ENCODE measurements at places on chromosomes 5 and 9. TPM values are rescaled to one million over a fixed set of nuclear protein-coding genes. Genes with fewer than 3 reads are reported as not detected.

- DNase-seq, result no peak
Observed at GRCh38 chr9:37705787-37706186, 47.8 kb upstream of the TRMT10B start.

GRCh38 chr5:170011751-170012150, 31.5 kb upstream of the INSYN2B start:
- no peak for DNase-seq

DNA sequence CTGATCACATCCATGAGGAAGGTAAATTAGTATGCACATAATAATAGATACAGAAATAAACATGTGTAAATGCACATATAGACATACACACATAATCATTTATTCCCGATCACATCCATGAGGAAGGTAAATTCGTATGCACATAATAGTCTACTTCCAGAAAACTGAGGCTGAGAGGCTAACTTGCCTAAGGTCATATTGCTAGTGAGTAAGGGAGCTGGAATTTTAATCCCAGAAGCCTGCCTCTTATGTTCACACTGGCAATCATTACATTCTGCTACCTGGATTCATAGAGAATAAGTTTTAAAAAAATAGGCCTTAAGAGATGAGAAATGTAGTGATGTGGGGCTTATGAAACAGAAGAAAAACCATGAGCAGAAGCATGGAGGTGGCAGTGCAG, 716.3 kb downstream of the BRINP1 start:
- no peak for DNase-seq

- no peak for DNase-seq
Observed at GRCh38 chr9:3332802-3333201, 193.0 kb downstream of the RFX3 start.

GRCh38 chr5:147939431-147940114, 33.2 kb upstream of the C5orf46 start:
- DNase-seq, result no peak

DNA sequence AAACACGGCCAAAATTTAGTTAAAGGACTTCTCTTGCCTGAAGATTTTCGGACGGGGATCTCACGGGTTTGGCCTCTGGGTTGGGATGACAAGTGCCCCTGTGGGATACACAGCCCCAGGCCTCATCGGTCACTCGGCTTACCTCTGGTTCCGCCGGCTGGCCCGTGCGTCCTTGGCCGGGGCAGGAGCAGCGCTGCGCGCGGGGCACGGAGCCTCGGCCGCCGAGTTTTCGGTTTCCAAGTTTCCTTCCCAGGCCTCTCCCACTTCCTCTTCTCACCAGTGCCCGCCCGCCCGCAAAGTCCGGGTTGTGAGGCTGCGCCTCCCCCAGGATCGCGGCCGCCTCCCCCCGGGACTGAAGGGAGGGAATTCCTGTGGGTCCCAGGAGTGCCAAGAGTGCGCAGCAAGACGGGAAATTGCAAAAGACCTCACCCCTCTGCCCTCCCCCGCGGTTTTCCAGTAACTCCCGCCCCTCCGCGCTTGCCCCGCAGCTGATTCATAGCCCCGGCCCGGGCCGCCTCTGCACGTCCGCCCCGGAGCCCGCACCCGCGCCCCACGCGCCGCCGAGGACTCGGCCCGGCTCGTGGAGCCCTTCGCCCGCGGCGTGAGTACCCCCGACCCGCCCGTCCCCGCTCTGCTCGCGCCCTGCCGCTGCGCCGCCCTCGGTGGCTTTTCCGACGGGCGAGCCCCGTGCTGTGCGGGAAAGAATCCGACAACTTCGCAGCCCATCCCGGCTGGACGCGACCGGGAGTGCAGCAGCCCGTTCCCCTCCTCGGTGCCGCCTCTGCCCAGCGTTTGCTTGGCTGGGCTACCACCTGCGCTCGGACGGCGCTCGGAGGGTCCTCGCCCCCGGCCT, at the start of gene OSMR:
Gene OSMR (plus strand): TSS at position 487 of the 853 bp plus-strand sequence. CDS start 23,033 bp downstream, outside the sequence.
- no peak for DNase-seq

GRCh38 chr9:83219154-83219923, 156.4 kb upstream of the RASEF start:
- no peak for DNase-seq

GRCh38 chr5:132181011-132181629, 46.5 kb downstream of the P4HA2 start:
- no peak for DNase-seq

DNA sequence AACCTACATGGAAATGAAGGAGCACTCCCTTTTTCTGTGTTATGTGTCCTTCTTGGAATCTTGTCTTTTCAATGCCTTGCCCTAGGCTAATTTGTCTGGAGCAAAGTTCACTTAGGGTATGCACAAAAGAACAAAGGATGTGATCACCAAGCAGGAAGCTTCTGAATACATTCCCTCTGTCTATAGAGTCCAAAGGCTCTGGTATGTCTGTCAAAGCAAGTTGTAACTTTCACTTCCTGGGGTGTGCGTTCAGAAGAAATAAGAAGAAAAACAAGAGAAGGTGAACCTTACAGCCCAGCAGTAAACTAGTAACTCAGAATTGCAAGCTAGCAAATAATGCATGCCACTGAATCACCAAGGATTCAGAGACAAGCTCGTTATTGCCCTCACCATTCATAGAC, 31.7 kb upstream of the CDH6 start:
- no peak for DNase-seq

DNA sequence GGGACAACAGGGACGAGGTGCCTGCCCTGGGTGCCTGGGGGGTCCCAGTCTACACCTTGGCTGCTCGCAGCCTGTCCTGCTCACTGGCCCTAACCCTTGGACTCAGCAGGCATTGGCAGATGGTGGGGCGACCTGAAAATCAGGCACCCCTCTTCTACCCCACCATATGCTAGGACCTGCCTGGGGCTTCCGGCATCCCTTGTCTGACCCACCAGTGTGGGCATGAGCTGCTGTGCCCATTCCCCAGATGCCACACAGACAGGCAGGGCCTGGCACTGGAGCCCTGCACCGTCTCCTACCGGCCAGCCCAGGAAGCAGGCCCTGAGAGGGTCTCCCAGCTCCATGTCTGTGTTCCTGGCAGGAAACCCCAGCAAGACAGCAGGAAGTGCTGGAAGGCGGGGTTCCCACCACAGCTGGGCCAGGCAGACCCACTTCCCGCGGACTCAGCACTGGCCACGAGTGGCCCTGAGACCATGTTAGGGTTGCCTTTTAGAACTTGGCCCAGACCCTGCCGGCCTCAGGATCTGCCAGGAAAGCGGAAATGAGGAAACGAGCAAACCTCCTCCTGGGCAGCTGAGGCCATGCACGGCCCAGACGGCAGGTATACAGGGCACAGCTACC, 3.1 kb downstream of the NINJ1 start:
- DNase-seq, result no peak

- DNase-seq, result no peak
Observed at GRCh38 chr9:134046894-134047681, 20.7 kb downstream of the BRD3 start.

DNA sequence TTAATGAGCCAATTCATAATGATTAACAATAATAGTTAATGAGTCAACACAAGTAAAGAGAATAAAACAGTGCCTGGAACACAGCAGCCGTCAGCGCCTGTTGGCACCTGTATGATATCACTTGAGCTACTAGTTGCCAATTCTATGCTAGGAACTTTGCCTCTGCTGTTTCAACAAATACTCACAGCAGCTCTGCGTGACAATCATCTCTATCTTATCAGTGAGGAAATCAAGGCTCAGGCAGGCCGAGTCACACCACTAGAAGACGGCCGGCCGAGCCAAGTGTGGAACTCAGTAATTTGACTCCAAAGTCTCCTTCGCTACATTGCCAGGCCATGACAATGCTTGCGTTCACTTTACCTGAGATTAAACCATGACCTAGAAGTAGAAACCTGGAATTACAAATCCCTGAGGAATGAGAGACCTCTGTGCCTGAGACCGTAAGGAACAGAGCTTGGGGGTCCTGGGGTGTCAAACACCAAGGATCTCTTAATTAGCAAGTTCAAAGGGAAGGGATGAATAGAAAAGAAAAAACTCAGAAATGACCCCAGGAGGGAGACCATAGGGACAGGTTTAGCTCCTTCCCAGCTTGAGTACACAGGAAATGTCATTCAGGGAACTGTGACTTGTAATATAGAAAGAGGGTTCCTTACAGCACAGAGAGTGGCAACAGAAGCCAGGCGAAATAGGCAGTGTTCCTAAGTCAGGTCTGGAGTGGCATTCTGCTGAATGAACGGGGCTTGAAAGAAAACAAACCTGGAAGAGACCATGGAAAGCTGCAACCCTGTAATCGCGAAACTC, 109.1 kb downstream of the SUSD1 start:
- DNase-seq, result no peak

GRCh38 chr9:111433082-111433481, 51.1 kb downstream of the ECPAS start:
- DNase-seq, result no peak

GRCh38 chr5:62457071-62457470, 44.5 kb downstream of the IPO11 start:
- DNase-seq, result no peak

DNA sequence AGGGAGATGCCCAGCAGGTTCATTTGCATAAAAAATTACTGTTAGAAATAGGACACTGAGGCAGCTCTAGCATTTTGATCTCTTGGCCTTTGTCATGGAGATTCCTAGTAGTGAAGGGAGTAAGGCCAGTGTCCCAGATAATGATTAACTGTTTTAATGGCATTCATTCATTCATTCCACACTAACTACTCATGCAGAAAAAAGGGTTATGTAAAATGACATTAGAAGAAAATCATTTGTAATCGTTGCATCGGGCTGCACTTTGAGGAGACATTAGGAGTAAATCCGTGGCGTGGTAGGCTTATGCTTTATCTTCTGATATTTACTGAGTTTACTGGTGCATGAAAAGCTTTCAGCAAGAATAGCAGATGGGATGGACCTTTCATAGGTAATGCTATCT, 82.6 kb upstream of the GRHPR start:
- DNase-seq, result no peak

GRCh38 chr9:214351-214647, 366 bp upstream of the DOCK8 start:
- no peak for DNase-seq

- no peak for DNase-seq
Observed at GRCh38 chr5:122076669-122077365, 1.2 kb downstream of the LOX start.

GRCh38 chr5:131998431-131999040, 12.9 kb downstream of the ACSL6 start:
- DNase-seq, result no peak

DNA sequence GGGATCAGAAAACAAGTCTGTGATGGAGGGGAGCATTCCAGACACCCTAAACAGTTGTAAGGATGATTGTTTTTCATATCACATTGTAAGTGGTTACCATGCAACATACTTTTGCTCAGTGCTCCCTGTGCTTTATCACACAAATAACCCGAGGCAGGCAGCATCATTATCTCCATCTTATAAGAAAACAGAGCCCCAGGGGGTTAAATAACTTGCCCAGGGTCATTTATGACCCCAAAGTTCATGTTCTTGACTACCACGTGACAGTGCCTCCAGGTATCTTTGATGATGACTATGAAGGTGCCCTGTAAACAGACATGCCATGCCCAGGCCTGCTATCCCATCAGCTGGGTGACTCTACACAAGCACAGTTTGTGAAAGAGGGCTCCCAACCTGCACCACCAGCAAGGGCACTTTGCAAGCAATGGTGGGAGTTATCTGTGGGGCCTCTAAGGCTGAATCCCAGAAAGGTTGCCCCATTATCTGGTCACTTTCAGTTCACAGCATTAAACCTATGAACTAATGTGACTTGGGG, 9.5 kb downstream of the GNPDA1 start:
- DNase-seq, result no peak

DNA sequence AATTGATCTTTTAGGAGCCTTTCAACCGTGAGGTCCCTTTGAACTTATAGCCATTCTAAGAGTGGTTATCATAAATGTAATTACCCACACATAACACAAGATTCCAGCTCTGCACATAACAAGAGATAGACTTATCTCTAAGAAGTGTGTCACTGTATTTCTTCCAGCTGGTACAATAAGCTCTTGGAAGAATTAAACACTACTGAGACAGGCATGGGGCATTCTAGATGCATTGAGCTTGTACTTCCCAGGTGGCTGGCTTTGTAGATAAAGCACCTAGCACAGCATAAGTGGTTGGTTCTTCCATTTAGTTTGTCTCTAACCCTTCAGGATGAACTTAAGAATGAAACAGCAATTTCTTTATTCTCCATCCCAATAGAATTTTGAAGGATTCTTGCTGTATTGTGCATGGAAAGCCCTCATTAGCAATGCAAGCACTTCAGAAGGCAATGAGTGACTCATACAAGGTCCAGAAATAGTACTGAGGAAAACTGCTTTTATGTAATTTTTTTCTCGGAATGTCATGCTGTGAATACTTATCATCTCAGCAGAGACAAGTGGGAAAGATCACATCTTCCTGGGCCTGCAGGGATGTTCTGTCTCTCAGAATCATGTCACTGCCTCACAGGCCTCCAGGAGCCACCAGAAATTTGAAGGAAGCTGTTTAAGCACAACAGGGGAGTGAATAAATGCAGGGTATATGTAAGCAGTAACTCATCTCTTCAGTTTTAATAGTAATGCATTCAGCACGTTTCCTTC, 91.1 kb upstream of the CD180 start:
- DNase-seq, result no peak

DNA sequence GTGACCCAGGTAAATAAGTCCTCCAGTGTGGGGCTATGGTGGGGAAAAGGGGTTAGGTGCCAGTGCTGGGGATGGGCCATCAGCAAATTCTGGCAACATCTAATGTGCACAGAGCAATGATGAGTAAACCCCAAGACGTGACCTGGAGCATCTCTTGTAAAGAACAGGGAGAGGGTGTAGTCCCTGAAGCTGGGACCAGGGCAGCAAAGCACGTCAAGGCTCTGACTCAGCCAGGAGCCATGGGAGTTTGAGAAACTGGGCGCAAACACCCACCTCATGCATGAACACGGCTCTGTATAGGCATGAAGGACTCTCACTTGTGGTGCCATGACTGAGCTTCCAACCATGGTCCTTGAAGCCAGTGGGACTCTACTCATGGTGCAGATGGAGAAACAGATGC, 51.8 kb downstream of the DUSP1 start:
- DNase-seq, result no peak

- DNase-seq, result no peak
Observed at GRCh38 chr5:158852622-158853021, 247.1 kb downstream of the EBF1 start.

MEGF10 gene
- polyA plus RNA-seq, result not detected

TPPP gene
- 0.08 TPM for polyA plus RNA-seq

TAF11L5 gene
- not detected for polyA plus RNA-seq

SLC46A2 gene
- not detected for polyA plus RNA-seq

MSX2 gene
- not detected for polyA plus RNA-seq

ABCA1 gene
- polyA plus RNA-seq, result 0.25 TPM

PRR7 gene
- 19.4 TPM for polyA plus RNA-seq

RNF14 gene
- 33.0 TPM for polyA plus RNA-seq

BTNL8 gene
- polyA plus RNA-seq, result not detected

SV2C gene
- polyA plus RNA-seq, result not detected

SPINK6 gene
- not detected for polyA plus RNA-seq

ADRA1B gene
- polyA plus RNA-seq, result not detected

THBS4 gene
- not detected for polyA plus RNA-seq

GCNT4 gene
- polyA plus RNA-seq, result 2.9 TPM

PPP2R2B gene
- 0.15 TPM for polyA plus RNA-seq

MARCOL gene
- polyA plus RNA-seq, result not detected

INSL4 gene
- not detected for polyA plus RNA-seq

ADAMTSL1 gene
- not detected for polyA plus RNA-seq

ELAVL2 gene
- polyA plus RNA-seq, result not detected
